Hematopoietic multipotent progenitor cell treated with erythropoietin and hydrocortisone succinate and interleukin-3 and kit ligand, for 17 days (in vitro differentiated cells): ENCODE measurements at places on chromosomes 7 and 10.

DNA sequence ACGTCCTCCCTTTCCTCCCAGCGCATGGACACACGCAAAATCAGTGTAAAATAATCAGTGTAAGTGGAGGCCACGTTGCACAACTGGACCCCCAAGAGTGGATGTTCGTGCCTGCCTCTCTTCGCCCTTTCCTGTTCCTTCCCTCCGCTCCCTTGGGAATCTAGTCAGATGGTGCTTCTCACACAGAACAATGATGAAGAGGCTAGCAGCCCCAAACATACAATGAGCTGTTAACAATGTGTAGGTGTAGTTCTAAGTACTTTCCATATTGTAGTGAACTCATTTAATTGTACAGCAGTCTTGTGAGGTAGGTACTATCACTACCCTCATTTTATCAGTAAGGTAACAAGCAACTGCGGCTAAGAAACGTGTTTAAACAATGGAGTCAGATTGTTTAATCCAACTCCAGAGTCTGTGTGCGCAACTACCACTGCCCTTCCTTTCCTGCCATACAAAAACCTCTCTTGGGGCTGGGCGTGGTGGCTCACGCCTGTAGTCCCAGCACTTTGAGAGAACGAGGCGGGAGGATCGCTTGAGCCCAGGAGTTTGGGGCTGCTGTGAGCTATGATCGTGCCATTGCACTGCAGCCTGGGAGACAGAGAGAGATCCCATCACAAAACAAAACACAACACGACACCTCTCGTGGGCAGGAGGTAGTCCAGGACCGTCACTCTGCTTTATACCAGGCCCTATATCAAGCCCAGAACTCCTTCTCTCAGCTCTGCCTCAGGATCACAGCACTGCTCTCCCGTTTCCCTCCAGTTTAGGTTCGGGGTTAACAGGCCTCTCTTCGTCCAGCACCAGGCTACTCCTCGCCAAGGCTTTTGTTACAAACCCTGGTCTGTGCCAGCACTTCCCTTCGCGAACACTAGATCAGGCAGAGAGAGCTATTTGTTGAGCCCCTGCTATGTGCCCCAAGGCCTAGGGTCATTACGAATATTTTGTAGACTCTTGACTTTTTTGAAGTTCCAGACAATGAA is 1.1 kb downstream of the FKBP9 start:
- no peak for DNase-seq

- DNase-seq: no peak
Observed at GRCh38 chr7:98203964-98204605, 7.2 kb upstream of the BHLHA15 start.

DNA sequence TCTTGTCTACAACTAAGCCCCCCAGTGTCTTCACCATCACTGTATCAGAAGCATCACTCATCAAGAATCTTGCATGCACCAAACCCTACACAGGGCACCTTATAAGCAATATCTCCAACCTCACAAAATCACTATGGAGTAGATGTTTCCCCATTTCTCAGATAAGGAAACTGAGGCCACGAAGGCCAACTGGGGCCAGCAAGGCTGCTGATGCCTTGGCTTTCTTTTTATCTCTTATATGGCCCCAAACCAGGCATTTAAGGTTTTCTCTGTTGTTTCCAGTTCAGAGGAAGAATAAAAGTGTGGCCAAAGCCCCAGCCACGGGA is 47.3 kb upstream of the NPFFR1 start:
- no peak for DNase-seq

GRCh38 chr7:47100817-47101435 is 481.0 kb downstream of the TNS3 start:
- DNase-seq: no peak

DNA sequence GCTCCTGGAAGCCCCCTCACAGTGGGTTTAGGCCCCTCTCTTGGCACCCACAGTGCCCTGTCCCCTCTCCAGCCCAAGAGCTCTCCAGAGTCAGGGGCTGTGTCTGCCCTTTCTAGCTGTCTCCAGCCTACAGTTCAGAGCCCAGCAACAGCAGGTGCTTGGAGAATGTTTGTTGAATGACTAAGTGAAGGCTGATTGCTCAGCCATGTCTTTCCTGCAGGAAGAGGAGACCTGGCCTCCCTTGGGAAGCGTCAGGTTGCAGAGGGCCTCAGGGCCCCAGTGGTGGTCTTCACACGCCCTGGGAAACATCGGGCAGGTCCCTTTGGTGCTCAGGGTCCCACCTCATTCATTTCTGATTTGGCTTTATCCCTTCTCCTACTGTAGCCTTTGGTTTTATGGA is 62.5 kb downstream of the GTF2IRD1 start:
- DNase-seq: no peak

DNA sequence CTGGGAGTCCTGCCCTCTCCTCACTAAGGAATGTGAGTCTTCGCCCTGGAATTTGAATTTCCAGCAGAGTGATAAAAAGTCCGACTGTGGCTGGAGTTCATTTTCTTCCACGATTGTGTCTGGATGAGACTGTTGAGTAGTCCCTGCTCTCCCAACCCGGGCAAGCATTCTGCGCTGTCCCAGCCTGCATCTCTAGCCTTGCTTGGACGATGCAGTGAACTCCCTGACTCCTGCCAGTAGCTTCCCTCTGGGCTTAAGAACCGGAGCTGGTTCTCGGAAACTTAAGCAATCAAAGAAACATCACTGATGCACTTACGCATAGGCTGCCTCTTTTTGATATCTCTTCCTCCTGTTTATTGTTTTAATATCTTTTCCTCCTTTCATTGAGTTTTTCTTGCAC is 116.0 kb upstream of the FZD8 start:
- DNase-seq: no peak

GRCh38 chr10:69208761-69209160 is 11.4 kb upstream of the HKDC1 start:
- DNase-seq: no peak

DNA sequence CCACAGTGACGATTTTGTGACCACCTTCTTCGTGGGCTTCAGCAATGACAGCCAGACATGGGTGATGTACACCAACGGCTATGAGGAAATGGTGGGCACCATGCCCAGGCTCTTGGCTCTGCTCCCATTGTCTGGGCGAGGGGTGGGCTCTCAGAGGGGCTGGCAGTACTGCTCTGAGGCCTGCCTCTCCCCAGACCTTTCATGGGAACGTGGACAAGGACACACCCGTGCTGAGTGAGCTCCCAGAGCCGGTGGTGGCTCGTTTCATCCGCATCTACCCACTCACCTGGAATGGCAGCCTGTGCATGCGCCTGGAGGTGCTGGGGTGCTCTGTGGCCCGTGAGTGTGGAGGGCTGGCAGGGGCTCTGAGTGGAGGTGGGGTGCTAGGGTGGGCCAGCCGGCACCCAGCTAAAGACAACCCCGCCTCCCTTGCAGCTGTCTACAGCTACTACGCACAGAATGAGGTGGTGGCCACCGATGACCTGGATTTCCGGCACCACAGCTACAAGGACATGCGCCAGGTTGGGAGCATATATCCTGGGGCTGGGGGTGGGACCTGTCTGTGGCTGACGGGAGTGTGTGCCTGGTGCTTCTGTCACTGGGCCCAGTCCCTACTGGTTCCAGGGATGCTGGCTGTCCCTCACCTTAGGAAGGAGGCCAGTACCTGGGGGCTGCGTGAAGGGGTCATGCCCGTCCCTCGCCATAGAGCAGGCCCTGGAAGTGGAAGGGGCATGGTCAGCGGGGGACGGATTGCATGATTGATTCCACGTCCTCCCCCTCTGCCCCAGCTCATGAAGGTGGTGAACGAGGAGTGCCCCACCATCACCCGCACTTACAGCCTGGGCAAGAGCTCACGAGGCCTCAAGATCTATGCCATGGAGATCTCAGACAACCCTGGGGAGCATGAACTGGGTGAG is 6.8 kb downstream of the AEBP1 start:
- no peak for DNase-seq

DNA sequence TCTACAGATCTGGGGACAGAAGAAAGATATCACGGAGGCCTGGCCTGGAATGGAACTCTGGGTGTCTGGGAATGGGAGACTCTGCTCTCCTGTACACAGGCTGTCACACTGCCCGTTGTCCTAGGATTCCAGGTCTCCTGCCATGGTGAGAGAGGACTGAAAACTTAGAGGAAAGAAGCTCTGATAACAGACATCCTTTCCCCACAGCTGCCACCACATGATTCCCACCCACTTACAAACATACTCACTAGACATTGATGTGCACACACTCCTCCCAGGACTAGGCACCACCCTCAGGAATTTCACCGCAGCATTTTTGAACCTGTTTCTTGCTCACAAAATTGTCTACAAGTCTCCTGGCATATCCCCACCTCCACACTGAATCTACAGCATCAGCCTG is 5.7 kb downstream of the ZNF92 start:
- DNase-seq: no peak

GRCh38 chr7:131506597-131506996 is 49.8 kb downstream of the PODXL start:
- no peak for DNase-seq

DNA sequence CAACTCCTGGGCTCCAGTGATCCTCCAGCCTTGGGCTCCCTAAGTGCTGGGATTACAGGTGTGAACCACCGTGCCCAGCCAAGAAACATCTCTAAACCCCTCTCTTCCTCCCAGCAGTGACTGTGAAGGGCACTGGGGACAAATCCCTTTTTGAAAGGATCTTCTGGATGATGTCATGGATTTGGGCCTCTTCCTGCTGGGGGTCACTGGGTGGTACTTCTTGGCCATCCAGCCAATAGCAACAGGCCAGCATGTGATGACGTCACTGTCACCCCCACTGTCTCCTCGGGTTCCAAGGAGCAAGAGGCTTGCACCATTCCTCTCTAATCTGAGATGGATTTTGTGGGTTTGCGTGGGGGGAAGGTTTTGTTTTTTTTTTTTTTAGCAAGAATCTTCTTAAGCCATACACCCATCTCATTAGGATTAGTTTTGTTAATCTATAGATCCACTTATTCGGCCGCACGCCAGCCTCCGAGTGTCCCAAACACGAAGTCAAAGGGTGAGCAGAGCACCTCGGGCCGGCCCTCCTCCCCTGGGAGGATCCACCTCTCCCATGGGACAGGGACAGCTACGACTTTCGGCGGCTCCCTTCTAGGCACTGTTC is 29.4 kb upstream of the TNRC18 start:
- no peak for DNase-seq

DNA sequence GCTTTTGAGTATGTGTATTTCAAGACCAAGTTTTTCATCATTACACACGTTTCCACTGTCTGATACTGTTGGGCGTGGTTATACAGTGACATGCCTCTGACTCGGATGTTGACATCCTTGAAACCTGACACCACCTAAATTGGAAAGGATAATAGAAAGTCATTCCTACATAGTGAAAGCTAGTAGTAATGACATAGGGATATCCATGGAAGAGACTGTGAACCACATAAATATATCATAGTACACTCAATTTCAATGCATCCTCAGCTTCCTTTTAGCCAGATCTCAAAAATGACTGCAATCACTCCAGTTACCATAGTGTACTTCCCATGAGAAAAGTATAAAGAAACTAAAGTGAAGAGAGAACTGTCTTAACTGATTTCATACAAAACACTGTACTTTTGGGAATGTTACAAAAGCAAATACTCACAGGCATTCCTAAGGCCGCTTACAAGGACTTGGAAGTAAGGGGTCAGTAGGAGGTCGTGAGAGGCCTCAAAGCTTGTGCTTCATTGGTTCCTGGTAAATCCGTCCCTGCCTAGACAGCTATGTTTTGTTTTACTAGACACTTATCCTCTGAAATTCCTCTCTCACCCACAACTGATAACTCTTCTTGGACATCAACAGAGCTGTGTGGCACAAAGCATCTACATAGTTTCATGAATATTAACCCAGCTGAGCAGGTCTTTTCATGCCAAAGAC is 71.8 kb upstream of the VWDE start:
- no peak for DNase-seq

DNA sequence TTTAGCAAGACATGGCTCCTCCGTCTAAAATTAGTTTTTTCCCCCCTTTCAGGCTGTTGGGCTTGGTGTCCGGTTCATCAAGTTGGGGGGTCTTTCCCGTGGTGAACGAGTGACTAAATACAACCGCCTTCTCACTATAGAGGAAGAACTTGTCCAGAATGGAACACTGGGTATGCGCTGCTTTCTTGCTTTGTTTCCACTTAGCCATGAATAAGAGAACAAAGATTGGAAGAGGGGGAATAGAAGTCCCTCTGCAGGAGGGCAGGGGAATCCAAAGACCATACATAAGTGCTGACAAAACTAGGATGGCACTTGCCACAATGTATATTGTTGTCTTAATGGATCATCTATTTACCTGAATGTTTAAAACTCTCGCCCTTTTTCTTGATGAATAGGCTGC is 30.5 kb downstream of the ENO4 start:
- DNase-seq: no peak

DNA sequence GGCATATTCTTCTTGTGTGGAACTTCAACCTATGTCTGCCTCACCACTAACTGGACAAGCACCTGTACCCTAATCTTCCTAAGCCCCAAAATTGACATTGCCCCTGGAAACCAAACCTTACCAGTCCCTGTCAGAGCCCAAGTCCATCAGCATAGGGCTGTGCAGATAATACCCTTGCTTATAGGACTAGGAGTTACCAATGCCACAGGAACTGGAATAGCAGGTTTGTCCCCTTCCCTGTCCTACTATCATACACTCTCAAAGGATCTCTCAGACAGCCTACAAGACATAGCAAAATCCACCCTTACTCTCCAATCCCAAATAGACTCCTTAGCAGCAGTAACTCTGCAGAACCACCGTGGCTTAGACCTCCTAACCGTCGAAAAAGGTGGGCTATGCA is 19.8 kb downstream of the ZNF107 start:
- DNase-seq: no peak

DNA sequence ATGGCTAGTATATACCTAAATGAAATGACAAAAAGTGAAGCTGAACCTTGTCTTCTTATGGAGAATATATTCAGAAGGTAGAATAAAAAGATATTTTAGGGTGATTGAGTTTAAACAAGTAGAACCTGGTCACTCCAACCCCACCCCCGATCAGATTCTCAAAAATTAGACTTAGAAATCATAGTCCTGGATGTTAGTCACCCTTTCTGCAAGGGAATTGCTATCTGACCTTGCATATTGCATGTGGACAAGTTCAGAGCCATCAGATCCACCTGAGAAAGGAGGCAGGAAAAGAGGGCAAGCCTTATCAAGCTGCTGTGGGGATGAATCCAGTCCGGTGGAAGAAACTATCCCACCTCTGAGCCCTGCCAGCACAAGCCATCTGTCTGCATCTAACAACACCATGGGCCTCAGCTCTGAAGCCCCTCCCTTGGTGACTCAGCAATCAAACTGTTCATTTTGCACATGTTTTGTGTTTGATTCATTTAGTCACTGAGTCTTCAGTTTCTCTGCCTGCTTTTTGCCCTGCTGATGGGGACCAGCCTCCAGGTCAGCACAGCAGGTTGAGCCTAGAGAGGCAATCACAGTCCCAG is 727.3 kb downstream of the AUTS2 start:
- no peak for DNase-seq

GRCh38 chr7:35760143-35760745 is 40.6 kb upstream of the SEPTIN7 start:
- DNase-seq: no peak

- no peak for DNase-seq
Observed at GRCh38 chr7:106050746-106051117, 61.4 kb downstream of the SYPL1 start.

- no peak for DNase-seq
Observed at GRCh38 chr10:2949948-2950354, 117.4 kb upstream of the PFKP start.
